Neural progenitor cell (in vitro differentiated cells): ENCODE measurements at places on chromosomes 7 and 10. TPM values are rescaled to one million over a fixed set of nuclear protein-coding genes. Genes with fewer than 3 reads are reported as not detected.

- DNase-seq = no peak
Measured at GRCh38 chr7:151894111-151895007, 17.4 kb upstream of the PRKAG2 start.

DNA sequence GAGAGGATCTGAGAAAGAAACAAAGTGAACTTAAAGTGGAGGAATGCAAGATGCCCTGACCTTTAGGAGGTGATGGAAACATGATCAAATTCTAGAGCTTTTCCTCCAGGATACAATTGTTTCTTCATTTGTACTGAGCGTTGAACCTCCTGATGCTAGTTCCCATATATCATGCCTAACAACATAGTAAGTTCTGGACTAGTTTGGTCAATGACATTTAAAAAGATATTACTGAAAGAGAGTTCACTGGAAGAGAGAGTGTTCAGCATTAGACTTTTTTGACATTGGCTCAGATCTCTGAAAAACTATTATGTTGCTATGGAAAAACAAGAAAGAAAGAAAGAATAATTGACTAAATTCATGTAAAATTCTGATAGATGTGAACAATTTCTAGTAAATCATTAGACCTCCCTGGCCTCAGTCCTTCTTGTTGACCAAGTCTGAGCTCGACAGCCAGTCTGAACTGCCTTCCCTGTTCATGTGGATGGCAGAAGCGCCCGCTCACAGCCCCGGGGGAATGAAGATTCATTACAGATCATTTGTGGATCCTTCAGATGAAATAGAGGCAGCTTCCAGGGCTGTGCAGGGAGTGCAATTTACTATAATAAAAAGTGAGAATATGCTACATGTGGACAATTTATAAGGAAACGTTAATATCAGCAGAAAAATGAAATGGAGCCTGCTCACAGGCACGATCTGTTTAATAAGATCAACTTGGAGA, 442.1 kb downstream of the GRID1 start:
- DNase-seq = no peak

DNA sequence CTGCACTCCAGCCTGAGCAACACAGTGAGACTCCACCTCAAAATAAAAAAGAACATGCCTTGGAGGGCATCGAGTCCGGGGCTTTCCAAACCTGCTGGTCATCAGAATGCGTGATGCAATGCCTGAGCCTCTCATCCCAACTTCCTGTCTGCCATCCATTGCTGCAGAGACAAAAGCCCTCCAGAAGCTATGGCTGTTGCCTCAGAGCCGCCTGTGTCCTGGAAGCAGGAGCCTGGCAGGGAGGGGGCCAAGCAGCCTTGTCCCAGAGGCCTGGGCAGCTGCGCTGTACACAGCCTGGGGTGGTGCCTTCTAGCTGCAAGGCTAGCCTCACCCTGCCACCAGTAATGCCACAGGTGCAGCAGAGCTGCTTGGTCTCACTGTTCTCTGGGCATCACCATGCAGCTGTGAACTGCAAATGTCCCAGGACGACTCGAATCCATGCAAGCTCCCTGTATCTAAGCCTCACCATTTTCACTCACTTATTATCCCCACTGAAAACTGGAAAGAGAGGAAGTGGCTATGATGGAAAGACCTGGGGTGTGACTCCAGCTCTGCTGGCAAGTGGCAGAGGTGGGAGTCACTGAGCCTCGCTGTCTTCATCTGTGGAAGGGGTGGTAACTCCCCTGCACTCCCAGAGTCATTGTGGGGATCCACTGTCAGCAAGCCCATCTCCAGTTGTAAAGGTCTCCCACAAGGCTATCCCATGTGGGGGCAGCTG, 7.0 kb downstream of the ALOX5 start:
- DNase-seq = no peak

DNA sequence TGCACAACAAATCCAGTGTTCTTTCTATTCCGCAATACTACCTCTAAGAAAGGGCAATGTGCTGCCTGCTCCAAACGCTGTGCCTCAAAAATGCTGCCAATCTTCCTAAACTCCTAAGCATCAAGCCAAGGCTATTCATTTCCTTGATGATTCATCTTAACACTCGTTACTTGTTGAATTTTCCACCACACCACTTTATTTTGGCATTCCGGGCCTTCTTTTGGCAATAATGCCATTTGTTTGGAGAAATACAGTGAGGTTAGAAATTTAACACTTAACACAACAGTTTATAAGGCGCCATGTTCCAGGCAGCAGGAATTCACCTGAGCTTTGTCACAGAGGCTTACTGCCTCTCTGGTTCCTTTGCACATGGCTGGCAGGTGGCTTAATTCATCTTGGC, 82.6 kb upstream of the ABCB5 start:
- no peak for DNase-seq

- no peak for DNase-seq
Measured at GRCh38 chr10:317271-317769, 182.1 kb downstream of the ZMYND11 start.

DNA sequence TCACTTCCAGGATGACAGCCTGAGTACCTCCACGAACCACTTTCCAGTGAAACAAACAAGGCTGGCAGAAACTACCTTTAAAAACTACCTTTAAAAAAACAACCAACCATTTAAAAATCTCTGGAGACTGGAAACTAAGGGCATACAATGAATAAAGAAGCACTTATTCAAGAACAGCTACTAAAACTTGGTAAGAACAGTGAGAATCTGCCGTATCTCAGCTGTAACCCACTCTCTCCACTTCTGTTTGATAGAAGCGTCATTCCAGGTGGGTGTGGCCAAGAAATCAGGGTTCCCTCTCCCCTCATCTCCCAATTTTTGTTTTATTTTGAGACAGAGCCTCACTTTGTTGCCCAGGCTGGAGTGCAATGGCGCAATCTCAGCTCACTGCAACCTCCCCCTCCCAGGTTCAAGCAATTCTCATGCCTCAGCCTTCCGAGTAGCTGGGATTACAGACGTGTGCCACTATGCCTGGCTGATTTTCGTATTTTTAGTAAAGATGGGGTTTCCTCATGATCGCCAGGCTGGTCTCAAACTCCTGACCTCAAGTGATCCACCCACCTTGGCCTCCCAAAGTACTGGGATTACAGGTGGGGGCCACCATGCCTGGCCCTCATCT, 158.8 kb upstream of the CHST15 start:
- DNase-seq = no peak

GRCh38 chr7:93751421-93751820, 139.1 kb downstream of the TFPI2 start:
- no peak for DNase-seq

- DNase-seq = no peak
Measured at GRCh38 chr10:99787311-99787710, 4.9 kb downstream of the ABCC2 start.

GRCh38 chr7:64557601-64558322, 5.1 kb downstream of the ZNF680 start:
- no peak for DNase-seq

- DNase-seq = no peak
Measured at GRCh38 chr10:113498997-113499396, 53.9 kb upstream of the HABP2 start.

GRCh38 chr10:101450277-101451080, 96.5 kb downstream of the BTRC start:
- no peak for DNase-seq

GRCh38 chr7:155265144-155265543, 32.5 kb upstream of the INSIG1 start:
- no peak for DNase-seq

DNA sequence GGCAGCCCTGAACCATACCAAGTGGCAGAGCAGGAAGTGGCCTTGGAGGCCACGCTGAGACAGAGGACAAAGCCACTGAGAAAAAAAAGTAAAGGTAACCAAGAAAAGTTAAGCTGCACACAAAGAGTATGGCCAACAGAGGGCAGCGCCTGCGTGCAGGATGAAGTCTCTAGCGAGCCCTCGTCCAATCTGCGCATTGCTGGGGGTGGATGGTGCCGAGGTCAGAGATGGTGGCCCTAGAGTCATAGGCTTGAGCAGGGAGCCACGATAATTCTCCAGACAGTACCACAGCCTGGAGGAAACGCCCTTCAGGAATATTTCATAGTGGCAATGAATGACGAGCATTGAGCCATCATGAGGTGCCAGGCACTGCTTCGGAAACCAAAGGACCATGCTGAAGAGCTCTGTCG, 9.7 kb downstream of the ATP6V0E2 start:
- peak; percentile 84 for DNase-seq

DNA sequence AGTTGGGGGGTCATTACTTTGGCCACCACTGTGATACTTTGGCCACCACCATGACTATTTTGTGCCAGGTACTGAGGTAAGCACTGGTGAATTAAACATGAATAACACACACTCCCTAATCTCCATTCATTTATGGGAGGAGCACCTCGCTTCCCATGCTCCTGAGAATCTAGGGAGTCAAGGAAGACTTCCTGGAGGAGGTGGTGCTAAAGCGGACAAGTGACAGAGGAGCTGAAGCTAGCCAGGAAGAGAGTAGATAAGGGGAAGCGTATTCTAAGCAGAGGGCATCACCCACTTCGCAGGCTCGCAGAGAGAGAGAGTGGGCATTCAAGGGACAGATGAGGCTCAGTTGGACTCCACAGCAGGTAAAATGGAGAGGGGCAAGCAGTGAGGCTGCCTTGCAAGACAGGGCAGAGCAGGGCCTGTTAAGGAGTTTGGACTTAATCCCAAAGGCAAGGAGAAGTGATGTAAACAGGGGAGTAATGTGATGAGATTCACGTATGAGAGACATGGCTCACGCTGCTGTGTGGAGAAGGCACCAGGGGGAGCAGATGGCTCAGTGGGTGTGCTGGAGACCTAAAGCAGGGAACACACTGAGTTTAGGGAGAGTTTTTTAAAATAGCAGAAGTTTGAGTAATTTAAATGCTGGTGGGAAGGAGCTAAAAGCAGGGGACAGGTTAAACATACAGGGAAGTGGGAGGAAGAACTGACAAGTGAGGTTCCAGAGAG, 21.3 kb upstream of the TMEM248 start:
- no peak for DNase-seq

DNA sequence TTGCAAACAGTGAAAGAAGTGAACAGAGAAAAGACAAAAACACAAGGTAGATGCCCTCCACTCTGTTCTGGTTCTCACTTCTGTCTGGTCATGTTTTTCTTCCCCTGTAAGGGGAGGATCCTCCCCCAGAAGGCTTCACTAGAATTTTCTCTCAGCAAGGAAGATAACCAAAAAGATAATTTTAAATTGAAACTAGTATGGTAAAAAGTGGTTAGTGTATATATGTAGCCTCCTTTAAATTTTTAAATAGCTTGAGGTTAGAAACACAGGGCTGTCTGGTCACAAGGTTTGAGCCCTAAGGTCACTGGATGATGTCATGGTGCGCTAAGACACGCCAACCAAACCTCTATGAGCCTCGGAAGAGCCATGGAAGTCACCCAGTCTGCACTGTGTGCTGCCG, 5.6 kb upstream of the PKD1L1 start:
- no peak for DNase-seq

Gene RELN
- 0.02 and 0.19 TPM in 2 replicates for total RNA-seq

Gene ELFN1
- total RNA-seq = 2.2 and 13.6 TPM in 2 replicates

Gene CYP2C9
- not detected in 2 replicates for total RNA-seq

Gene TEX36
- not detected in 2 replicates for total RNA-seq

Gene ANKRD30A
- total RNA-seq = not detected in 2 replicates

Gene NEUROD6
- not detected in 2 replicates for total RNA-seq
